ENCODE measurements at places on chromosomes 1 and 21. TPM values are rescaled to one million over a fixed set of nuclear protein-coding genes. Genes with fewer than 3 reads are reported as not detected.

- peak; percentile 28 for DNase-seq
- H3K27ac ChIP-seq: peak overlapping the region; percentile 87
- H3K27me3 ChIP-seq: no peaks in the 10 kb centered on the region
- peaks cover 32% of the 10 kb centered on the region for H3K4me1 ChIP-seq
- H3K36me3 ChIP-seq: no peaks in the 10 kb centered on the region
- no peak overlapping the region for H3K4me3 ChIP-seq
Observed at GRCh38 chr1:108718927-108719655, 6.4 kb downstream of the FNDC7 start.

The EYA3 gene
- 16.9 TPM for total RNA-seq

The NTPCR gene
- 47.0 TPM for total RNA-seq

The TNFRSF9 gene
- not detected for total RNA-seq

GRCh38 chr1:36157973-36158826 lies 2.2 kb downstream of the MAP7D1 start:
- peaks cover 56% of the 10 kb centered on the region for H3K4me1 ChIP-seq
- no peaks in the 10 kb centered on the region for H3K27me3 ChIP-seq
- no peak for DNase-seq
- H3K36me3 ChIP-seq: 0 out of 2 replicates have a peak, but pooled peaks cover under 1% of the 10 kb centered on the region
- peak overlapping the region; percentile 89 for H3K27ac ChIP-seq

The CSF1 gene
- 87.0 TPM for total RNA-seq

DNA sequence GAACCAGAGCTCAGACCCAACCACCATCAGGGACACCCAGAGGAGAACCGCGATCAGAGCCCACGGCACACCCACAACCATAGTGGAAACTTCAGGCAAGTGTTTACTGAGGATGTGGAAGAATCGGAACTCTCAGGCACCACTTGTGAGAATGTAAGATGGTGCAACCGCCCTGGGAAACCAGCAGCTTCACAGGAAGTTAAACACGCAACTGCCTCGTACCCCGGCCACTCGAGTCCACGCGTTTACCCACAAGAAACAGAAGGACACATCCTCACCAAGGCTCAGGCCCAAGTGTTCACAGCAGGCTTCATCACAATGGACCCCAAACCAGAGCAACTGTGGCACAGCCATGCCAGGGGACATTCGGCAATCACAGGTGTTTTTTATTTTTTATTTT lies 51.4 kb upstream of the COL6A2 start:
- peaks cover 13% of the 10 kb centered on the region for H3K4me1 ChIP-seq
- no peak overlapping the region for H3K4me3 ChIP-seq
- H3K27me3 ChIP-seq: no peaks in the 10 kb centered on the region

The MIER1 gene
- total RNA-seq: 38.1 TPM

The EPHB2 gene
- 9.0 TPM for total RNA-seq

GRCh38 chr21:31873275-31873695 lies 465 bp downstream of the HUNK start:
- peaks cover 12% of the 10 kb centered on the region for H3K27me3 ChIP-seq
- H3K4me1 ChIP-seq: peaks cover 8% of the 10 kb centered on the region
- no peaks in the 10 kb centered on the region for H3K36me3 ChIP-seq
- DNase-seq: no peak
- H3K27ac ChIP-seq: no peak overlapping the region

The DENND2D gene
- 5.1 TPM for total RNA-seq

- peaks cover 27% of the 10 kb centered on the region for H3K4me1 ChIP-seq
- no peak overlapping the region for H3K27ac ChIP-seq
- H3K4me3 ChIP-seq: no peak overlapping the region
- no peaks in the 10 kb centered on the region for H3K36me3 ChIP-seq
Observed at GRCh38 chr1:15417059-15417934, 7.6 kb downstream of the EFHD2 start.

The TRIM17 gene
- total RNA-seq: not detected

DNA sequence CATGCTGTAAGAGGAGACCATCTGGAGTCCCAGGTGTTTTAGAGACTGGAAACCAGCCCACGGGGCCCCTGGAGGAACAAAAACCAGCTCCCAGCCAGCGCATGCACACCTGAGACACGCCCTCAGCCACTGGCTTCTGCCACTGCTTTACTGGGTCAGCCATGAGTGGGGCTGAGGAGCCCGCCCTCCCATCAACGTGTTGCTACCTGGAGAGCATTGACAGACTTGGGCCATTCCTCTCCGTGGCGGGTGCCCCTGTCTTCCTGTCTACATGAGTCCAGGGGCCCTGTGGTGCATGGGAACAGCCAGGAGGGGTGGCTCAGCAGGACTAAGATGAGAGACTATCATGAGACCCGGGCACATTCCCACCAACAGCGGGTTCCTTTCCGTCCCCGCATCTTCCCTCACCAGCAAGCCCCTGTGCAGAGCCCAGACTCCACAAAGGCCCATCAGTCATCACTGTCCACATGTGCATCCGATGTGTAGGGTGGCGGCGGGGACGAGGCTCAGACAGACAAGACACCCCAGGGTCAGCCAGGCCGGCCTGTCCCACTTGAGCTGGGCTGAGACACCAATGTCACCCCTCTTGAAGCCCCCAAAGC lies 45.4 kb upstream of the POFUT2 start:
- H3K27me3 ChIP-seq: no peaks in the 10 kb centered on the region
- no peak overlapping the region for H3K27ac ChIP-seq
- no peak for DNase-seq
- H3K36me3 ChIP-seq: no peaks in the 10 kb centered on the region

DNA sequence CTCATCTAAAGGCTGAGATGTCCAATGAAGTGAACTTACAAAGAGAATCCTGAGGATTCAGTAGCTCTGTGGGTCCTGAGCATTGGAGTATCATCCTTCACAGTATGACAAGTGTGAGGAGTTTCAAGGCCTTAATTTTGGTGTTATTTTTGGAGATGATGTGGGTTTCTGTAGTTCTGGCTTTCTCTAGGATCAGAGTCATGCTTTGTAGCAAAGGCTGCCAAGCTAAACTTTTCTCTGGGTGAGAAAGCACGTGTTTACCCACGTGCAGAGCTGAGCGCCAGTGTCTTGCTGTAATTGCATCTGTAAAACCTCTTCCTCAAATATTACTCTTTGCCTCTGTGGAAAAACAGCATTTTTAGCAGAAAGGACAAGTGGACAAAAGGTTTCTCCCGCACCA lies 387.8 kb upstream of the LYPLAL1 start:
- no peaks in the 10 kb centered on the region for H3K36me3 ChIP-seq
- H3K27ac ChIP-seq: no peak overlapping the region
- no peaks in the 10 kb centered on the region for H3K27me3 ChIP-seq

DNA sequence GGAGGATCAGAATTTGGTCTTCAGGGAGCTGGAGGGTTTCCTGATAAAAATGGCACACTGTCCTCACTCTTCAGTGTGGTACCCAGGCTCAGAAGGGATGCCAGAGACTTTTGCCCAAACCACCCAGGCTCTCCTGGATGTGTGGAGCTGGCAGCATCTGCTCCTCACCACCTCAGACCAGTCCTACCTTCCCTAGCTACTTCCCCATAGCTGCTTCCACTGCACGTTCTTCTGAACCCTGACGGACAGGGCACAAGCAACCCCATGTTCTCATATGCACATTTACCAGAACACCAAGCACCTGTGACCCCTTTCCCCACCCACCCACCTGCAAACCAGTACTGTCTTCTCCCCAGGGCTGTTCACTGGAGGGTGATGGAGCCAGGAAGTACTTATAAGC lies 4.7 kb downstream of the ADAR start:
- no peak overlapping the region for H3K4me3 ChIP-seq
- no peaks in the 10 kb centered on the region for H3K27me3 ChIP-seq
- no peak for DNase-seq
- H3K4me1 ChIP-seq: peaks cover 21% of the 10 kb centered on the region

DNA sequence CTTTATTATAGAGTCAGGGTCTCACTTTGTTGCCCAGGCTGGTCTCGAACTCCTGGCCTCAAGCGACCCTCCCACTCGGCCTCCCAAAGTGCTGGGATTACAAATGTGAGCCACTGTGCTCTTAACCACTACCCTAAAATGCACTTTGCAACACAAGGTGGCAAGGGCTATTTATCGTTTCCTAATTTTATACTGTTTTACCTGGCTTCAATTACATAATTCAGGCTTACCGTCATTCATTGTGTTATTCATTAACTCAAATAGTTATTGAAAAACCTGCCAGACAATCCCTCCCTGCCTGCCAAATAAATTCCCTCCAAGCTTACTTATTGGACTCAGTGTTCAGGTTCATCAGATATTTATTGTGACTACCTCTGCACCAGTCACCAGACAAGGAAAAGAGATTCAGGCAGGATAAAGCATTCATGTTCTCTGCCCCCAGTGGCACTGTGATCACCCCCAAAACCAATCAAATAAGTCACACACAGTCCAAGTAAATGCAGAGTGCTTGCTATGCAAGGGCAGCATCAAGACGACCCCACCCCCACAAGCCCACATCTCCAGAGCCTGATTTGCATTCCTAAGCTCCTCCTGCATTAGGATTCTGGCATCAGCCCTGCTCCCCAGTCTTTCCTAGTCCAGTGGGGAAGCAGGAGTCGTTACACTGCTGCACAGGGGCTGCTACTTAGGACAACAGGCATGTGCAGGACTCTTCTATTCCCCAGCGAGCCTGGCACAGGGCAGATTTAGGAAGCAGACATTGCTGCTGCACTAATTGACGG lies 8.1 kb downstream of the PAQR7 start:
- peaks cover 3% of the 10 kb centered on the region for H3K36me3 ChIP-seq
- no peak overlapping the region for H3K27ac ChIP-seq
- H3K27me3 ChIP-seq: no peaks in the 10 kb centered on the region
- no peaks in the 10 kb centered on the region for H3K4me1 ChIP-seq
- no peak overlapping the region for H3K4me3 ChIP-seq
- no peak for DNase-seq

DNA sequence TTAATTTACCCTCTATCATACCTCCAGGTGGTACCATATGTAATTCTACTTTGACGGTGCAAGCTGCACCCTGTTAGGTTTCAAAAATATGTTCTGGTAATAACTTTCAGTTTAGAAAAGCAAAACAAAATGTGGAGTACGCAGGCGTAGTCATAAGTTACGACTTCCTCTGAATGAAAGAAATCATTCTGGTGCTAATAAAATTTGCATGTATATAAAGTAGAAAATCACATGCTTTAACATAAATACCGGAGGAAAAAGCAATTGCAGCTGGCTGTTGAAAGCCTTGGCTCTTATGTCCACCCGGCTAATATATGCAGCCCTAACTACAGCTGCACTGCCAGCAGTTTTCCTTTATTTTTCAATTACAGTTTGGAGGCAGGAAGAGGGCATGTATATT lies 65.2 kb upstream of the TMPRSS15 start:
- H3K4me1 ChIP-seq: no peaks in the 10 kb centered on the region
- H3K36me3 ChIP-seq: no peaks in the 10 kb centered on the region
- DNase-seq: no peak
- no peak overlapping the region for H3K4me3 ChIP-seq
- no peaks in the 10 kb centered on the region for H3K27me3 ChIP-seq

GRCh38 chr1:165179306-165179705 lies 177.2 kb downstream of the LMX1A start:
- H3K4me1 ChIP-seq: no peaks in the 10 kb centered on the region
- H3K4me3 ChIP-seq: no peak overlapping the region
- no peaks in the 10 kb centered on the region for H3K36me3 ChIP-seq
- no peaks in the 10 kb centered on the region for H3K27me3 ChIP-seq

All from GM23248 (cell line).